ENCODE measurements at places on chromosomes 16 and 17.

DNA sequence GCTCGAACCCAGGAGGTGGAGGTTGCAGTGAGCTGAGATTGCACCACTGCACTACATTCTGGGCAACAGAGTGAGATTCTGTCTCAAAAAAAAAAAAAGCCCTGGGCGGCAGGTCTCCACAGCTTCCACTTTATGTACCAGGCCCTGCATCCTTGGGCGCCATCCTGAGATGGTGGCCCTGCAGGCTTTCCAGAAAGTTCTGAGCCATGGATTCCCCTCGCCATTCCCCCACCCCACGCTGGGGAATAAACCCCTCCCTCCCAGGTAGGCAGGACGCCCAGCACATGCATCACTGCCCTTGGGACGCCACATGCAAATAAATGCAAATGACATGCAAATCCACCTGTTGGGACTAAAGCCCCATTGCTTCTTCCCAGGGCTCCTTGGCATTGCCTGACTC, 13.8 kb upstream of the ZNF469 start:
- DNase-seq = no peak

GRCh38 chr17:18004345-18004744, 31.7 kb downstream of the DRC3 start:
- DNase-seq = no peak

- no peak for DNase-seq
Observed at GRCh38 chr16:17339764-17340541, 130.8 kb downstream of the XYLT1 start.

- DNase-seq = no peak
Observed at GRCh38 chr16:24919536-24919935, 73.8 kb downstream of the SLC5A11 start.

DNA sequence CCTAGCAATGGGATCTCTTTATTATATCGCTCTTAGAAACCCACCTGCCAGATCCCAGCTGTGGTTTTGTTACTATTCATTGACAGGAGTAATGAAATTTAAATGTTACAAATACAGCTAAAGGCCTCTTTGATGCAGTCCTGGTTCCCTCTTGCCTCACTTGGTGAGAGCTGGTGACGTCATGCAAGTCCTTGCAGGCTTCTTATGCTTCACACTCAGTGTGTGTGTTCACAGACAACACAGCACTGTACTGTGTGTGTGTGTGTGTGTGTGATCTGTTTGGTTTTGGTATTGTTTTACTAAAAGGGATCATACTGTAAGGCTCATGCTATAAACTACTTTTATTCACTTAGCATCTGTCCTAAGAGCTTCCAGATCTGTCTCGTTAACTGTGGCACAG, 75.0 kb downstream of the USP22 start:
- no peak for DNase-seq

DNA sequence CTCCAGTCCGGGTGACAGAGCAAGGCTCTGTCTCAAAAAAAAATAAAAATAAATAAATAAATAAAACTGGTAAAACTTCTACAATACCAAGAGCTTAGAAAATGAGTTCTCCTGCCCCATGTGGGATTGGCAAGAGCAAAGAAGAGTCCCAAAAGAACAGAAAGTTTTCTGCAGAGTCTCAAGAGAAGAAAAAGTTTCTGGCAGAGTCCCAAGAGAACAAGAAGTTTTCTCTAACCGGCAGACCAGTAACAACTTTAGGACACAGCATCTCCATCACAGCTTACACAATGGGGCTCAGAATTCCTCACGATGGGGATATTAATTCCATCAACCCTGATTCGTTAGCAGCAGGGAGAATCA, 1.1 kb downstream of the SLC39A11 start:
- no peak for DNase-seq

- DNase-seq = no peak
Observed at GRCh38 chr17:609232-609810, 105.3 kb downstream of the VPS53 start.

DNA sequence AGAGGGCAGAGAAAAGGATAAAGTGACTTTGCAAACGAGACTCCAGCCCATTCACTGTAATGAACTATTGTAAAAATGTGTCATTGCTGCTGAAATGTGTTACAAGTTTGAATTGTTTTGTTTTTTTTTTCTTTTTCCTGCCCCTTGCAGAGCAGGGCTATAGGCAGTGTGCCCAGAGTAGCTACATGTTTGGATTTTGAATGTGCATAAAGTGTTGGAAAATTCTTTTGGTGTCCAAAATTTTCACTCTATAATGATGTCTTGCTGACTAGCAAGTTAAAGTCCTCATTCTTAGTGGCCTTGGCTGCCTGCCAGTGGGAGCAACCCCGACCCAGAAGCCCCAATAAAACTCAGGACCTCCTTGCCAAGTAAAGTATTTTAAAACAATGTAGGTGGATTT, 66.5 kb downstream of the IGF2BP1 start:
- no peak for DNase-seq

DNA sequence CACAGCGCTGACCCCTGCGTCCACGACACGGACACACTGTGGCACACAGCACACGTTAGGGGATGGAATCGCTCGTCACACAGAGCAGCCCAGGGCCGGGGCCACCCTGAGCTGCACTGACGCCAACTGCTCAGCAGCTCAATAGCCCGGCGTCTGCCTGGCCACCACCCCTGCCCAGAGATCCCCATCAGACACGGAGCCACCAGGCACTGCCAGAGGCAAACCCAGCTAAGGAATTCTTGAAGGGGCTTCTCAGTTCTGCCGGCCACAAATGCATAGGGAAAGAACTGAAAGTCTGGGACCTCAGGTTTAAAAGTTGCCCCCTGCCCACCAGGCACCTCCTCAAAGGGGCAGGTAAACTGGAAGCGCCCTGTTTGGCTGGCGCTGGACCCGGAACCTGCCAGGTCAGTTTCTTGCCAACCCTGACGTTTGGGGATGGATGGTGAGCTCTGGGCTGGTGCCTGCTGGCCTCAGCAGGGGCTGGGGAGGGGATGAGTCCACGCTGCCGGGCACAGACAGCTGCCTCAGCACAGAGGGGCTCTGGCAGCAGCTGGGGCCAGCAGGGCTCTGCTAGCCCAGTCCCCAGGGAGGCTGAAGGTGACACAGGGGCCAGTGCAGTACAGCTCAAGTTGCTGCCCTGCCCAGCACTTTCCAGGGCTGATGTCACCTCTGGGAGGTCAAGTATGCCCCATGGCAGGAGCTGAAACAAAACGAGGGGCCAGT, 33.2 kb downstream of the TIMM22 start:
- DNase-seq = no peak

- no peak for DNase-seq
Observed at GRCh38 chr17:10628756-10629155, 28.4 kb downstream of the MYH3 start.

DNA sequence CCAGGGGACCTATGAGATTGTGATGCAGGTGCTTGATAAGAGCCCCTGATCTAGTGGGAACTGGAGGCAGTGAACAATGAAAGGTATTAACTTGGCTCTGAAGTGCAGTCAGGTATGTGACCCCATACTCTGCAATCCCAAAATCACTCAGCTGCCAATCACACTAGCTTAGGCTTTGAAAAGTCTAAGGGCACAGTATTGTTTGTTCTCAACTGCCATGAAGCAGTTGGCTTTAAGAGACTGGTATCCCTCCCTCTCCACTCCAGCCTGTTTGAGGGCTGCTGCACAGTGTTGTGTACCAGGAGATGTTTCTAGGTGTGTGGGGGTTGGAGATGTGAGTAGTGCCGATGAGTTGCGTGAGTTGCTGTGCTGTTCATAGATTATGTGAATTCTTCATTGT, 2.4 kb downstream of the YPEL2 start:
- no peak for DNase-seq

GRCh38 chr17:7043497-7044198, at the start of gene SLC16A11:
Gene SLC16A11, minus strand, starts transcription at chr17:7044092. Its CDS starts 579 bp downstream, at chr17:7043513.
- no peak for DNase-seq

DNA sequence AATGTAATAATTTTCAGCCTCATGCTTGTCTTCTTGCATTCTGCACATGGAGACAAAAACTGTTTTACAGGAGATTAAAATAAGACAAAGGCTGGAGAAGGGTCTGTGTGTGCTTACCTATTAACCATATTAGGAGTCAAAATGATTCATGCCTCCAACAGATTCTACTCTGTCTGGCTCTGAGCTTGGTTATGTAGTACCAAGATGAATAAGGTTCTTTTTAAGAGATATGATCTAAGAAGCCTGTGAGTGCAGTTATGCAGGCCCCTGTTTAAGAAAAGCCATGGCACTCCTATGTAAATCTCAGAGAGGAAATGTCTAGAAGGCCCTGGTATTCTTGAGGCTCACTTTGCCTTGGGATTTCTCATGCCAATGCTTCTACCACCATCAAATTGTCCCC, 486.6 kb upstream of the CDH11 start:
- DNase-seq = no peak

- no peak for DNase-seq
Observed at GRCh38 chr16:31363721-31364120, 8.7 kb downstream of the ITGAX start.

DNA sequence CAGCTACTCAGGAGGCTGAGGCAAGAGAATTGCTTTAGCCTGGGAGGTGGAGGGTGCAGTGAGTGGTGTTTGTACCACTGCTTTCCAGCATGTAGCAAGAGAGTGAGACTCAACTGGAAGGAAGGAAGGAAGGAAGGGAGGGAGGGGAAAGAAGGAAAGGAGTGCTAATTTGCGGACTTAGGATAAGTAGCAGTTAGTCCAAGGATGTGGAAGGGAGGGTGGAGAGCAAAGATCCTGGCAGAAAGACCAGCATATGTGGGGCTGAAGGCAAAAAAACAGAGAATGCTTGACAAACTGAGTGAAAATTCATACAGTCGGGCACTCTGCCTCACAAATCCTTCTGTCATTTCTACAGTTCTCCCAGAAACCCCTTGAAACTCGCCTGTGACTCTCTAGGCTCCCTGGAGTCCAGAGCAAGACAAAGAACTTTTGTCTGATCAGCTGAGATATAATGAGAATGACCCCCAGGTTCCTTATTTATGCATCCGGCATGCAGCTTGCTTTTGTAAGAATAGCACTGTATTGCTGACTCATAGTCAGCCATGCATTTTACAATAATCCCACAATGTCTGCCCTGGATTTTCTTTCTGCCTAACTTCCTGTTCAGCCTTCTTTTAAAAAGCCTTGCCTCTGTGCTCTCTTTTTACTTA, 31.5 kb downstream of the CDK5RAP3 start:
- no peak for DNase-seq

DNA sequence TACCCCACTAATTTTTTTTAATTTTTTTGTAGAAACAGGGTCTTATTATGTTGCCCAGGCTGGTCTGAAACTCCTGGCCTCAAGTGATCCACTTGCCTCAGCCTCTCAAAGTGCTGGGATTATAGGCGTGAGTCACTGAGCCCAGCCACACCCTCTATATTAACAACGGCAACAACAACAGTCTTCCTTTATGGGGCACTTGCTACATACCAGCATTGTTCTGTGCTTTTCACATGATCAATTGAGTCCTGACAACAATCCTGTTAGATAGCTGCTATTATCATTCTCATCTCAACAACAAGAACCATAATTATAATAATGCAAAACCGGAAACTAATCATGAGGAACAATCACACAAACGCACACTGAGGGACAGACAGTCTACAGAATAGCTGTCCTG, 12.6 kb upstream of the ARL5C start:
- no peak for DNase-seq

DNA sequence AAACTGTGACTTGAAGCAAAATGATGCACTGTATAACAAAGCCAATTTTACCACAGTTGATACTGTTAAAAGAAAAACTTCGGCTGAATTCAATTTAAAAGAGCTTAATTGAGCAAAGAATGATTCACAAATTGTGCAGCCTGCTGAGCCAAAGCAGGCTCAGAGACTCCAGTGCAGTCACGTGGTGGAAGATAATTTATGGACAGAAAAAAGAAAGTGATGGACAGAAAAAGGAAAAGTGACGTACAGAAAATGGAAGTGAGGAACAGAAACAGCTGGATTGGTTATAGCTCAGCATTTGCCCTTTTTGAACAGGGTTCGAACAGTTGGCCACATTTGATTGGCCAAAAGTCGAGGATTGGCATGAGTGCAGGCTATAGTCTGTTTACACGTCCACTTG, 25.7 kb downstream of the ZSWIM7 start:
- no peak for DNase-seq

- peak; percentile 71 for DNase-seq
Observed at GRCh38 chr16:51648526-51648925, 497.5 kb upstream of the SALL1 start.

GRCh38 chr16:11253009-11253994, 2.7 kb downstream of the SOCS1 start:
- no peak for DNase-seq

DNA sequence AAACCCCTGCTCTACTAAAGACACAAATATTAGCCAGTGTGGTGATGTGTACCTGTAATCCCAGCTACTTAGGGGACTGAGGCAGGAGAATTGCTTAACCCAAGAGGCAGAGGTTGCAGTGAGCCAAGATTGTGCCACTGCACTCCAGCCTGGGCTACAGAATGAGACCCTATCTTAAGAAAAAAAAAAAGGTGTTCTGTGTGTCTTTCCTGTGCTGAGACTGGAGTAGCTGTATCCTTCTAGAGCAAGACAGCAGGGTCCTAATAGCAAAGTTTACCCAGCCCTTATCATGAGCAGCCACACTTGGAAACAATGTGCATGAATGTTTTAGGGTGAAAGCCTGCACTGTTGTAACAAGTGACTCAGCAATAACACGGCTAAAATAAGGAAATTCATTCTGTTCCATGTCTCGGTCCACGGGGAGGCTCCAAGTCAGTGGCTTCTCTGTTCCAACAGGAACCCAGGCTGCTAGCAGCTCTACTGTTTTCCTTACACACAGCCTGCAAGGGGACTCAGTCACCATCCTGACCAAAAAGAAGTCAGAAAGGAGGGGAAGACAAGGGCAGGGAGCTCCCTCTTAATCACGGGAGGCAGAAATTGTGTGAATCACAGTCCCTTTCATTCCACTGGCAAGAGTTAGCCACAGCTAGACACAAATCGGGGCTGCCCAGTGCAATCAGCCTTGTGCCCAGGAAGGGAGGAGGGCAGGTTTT, 7.1 kb upstream of the SLC5A11 start:
- peak; percentile 36 for DNase-seq

- DNase-seq = no peak
Observed at GRCh38 chr16:49876716-49877129, 20.8 kb upstream of the ZNF423 start.

GRCh38 chr17:13993106-13993505, 76.2 kb upstream of the COX10 start:
- DNase-seq = no peak

- peak; percentile 42 for DNase-seq
Observed at GRCh38 chr16:86668136-86668910, 90.0 kb downstream of the FOXL1 start.

All from GM04504 (cell line).